Stromal cell of bone marrow (primary cell): ENCODE measurements at places on chromosomes 2 and 18.

GRCh38 chr2:14905571-14905970 lies 273.1 kb downstream of the LRATD1 start:
- DNase-seq: no peak

- no peak for DNase-seq
Measured at GRCh38 chr2:43563679-43564078, 32.2 kb downstream of the THADA start.

DNA sequence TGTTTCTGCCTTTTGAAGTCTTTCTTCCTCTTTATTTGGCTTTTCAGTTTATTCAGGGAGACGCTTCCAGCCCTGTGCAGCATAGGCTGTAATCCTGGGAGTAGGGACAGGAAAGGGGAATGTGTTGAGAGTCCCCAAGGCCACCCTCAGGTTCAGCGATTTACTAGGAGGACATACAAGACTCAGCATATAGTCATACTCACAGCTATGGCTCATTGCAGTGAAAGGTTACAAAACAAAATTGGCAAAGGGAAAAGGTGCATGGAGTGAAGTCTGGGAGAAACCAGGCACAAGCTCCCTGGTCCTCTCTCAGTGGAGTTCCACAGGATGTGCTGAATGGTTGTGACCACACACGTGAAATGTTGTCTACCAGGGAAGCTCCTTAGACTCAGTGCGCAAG lies 49.6 kb upstream of the ZNF638 start:
- no peak for DNase-seq

DNA sequence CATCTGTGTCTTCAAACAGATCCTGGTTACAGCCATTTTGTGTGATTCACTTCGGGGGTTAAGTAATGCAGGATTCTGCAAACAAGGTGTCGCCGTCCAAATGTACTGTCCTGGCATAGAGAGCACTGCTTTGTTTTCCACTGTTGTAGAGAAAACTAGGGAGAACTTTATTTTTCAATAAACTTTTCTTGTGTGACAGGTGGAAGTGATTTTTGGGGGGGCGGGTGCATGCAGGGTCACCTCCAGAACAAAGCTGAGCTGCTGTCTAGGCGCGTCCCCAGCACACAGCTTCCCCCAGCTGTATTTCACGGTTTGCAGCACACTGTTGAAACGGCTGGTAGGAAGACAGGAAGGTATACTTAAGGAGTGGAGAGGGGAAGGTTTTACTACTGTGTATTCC lies 200.6 kb downstream of the MGAT5 start:
- DNase-seq: no peak

DNA sequence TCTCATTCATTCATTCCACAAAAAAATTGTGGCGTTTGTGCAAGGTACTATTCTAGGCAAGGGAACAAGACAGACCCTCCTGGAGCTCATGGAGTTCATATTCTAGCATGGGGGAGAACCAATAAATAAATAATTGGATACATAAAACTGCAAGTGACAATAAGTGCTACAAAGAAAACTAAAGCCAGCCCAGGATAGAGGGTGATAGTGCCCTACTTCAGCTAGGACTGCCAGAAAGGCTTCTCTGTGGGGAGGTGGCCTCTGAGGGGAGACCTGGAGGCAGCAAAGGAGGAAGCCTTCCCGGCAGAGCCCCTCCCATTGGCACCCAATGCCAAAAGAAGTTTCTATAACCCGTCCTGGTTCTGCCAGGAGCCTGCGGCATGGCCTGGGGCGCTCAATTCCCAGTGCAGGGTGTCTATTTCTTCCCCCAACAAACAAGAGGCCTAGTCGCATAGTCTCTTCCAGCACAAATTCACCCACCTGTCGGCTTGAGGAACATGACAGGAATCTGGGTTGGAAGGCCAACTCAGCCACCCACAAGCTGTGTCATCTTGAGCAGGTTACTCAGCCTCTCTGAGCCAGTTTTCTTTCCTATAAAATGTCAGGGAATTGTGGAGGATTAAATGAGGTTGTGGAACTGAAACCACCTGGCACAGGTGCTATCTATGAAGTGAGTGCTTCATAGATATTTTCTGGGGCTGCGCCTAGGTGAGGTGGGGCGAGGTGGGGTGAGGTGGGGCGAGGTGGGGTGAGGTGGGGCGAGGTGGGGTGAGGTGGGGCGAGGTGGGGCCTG lies 94.3 kb downstream of the ZFP36L2 start:
- DNase-seq: no peak

- DNase-seq: peak; percentile 60
Measured at GRCh38 chr2:26068602-26069298, 34.9 kb downstream of the RAB10 start.

GRCh38 chr2:64609227-64609941 lies 44.3 kb downstream of the SERTAD2 start:
- DNase-seq: no peak
